ENCODE measurements at places on chromosomes 2 and 18.

GRCh38 chr18:76161983-76162382 is 333.1 kb downstream of the ZNF516 start:
- DNase-seq, result no peak

DNA sequence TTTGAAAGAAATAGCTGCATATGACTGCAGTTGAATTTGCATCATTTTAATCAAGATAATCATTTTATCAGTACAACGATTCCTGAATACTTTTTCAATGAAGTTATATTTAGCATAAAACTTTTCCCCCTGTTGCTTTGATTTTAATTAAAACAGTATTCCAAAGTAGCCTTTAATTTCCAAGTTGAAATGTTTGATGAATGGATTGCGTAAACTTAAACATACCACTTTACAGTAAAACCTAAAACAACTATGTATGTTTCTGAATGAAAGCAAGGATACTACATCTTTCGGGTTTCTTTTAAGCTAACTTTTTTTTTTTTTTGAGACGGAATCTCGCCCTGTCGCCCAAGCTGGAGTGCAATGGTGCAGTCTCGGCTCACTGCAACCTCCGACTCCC is 1.4 kb downstream of the SPAST start:
- no peak for DNase-seq

GRCh38 chr18:52334896-52335295 is 5.1 kb upstream of the DCC start:
- no peak for DNase-seq

GRCh38 chr2:173205375-173205774 is 129.7 kb downstream of the MAP3K20 start:
- DNase-seq, result no peak

DNA sequence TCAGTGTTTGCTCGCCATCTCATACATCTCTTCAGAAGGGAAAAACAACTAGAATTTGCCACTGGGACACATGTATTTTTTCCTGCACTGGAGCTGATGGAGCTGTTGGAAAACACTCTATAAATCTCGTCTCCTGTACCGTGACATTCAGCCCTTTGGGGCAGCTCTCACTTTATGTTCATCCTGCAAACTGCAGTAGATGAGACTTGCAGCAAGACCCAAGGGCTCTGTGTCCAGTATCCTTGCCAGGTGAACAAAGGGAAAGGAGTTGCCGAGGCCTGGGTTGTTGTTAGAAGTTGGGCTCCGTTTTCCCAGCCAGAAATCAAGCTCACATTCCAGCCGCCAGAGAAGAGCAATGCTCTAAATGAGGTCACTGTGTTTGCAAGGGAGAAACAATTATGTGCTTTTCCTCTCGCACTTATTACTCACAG is 285.1 kb downstream of the SLC4A3 start:
- DNase-seq, result no peak

DNA sequence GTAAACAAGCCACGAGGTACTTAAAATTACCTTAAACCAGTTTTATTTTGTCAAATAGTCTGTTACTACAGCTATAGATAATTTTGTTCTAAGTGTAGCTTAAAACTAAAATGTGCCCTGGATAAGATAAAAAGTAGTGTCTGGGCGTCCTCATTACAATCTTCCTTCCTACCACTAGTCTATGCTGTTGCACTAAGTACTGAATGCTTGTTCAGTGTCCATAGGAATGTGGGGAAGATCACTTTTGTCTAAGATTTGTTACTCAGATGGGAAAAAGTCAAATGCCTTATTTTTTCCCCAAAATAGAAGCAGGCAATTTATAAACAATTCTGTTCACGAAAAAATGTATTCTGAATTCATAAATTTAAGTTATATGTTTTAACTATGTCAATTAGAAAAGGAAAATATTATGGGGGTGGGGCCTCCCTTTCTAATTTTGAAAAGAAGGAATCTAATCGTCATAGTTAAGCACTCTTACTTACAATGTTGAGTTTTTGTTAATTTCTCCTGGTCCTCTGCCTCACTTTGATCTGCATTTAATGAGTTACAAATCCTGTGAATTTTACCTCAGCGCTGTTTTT is 140.4 kb upstream of the VRK2 start:
- no peak for DNase-seq

- DNase-seq, result no peak
Measured at GRCh38 chr2:85673716-85674375, 5.8 kb upstream of the SFTPB start.

DNA sequence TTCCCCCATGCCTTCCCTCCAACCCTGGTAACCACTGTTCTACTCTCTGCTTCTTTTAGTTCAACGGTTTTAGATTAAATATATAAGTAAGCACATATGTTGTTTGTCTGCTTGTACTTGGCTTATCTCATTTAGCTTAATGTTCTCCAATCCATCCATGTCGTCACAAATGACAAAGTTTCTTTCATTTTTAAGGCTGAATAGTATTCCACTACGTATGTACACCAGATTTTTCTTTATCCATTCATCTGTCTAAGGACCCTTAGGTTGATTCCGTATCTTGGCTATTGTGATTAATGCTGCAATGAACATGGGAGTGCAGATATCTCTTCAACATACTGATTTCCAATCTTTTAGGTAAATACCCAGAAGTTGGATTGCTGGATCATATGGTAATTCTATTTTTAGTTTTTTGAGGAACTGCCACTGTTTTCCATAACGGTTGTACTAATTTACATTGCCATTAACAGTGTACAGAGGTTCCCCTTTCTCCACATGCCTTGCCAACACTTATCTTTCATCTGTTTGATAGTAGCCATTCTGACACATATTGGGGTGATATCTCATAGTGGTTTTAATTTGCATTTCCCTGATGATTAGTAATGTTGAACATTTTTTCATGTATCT is 8.1 kb downstream of the ASB3 start:
- no peak for DNase-seq

DNA sequence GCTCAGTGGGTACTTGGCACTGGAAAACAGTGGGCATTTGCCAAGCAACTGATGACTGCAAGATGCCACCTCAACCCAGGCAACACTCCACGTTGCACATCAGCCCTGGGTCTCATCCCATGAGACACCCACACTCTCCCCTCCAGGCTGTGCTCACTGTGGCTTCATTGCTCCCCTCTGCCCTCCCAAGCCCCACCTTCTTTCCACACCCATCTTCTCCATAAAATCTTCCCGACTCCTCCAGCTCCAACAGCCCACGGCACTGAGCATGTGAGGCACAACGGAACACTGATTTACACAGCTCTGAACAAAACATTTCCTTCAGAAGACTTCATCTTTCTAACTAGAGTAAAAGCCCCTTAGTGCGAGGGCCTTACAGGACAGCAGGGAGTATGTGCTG is 117.8 kb upstream of the ACAA2 start:
- DNase-seq, result no peak

- DNase-seq, result no peak
Measured at GRCh38 chr2:215833531-215834162, 179.7 kb downstream of the MREG start.

Data from activated CD8-positive, alpha-beta memory T cell treated with anti-CD3 and anti-CD28 coated beads, Interleukin-2, amount 50 U/mL, for 48 hours (primary cell).